ENCODE measurements at places on chromosomes 1 and 21.

- DNase-seq: no peak
Measured at GRCh38 chr21:35428937-35429336, 379.8 kb upstream of the RUNX1 start.

GRCh38 chr1:8903908-8904650 is 25.6 kb upstream of the ENO1 start:
- DNase-seq: peak; percentile 95

- DNase-seq: no peak
Measured at GRCh38 chr1:87894062-87894461, 565.4 kb downstream of the LMO4 start.

DNA sequence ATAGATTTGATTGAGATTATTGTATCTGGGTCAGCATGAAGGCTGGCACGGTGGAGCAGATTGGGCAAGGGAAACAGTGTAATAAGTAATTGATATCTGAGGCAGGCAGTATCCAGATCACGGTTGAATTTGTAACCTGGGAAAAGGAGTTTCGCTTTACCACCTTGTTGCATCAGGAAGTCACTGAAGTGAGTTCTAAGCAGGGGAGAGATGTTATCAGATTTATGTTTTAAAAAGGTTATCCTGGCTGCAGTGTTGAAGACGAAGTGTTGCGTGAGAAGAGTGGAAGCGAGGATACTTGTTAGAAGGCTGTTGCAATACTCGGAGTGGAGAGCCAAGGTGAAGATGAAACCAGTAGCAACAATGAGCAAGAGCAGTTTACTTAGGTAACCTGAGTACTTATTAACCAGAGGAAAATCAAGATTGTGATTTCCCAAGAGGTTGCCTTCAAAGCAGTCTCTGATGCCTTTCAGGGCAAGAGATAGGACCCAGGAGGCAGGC is 77.8 kb downstream of the LHX9 start:
- DNase-seq: no peak

DNA sequence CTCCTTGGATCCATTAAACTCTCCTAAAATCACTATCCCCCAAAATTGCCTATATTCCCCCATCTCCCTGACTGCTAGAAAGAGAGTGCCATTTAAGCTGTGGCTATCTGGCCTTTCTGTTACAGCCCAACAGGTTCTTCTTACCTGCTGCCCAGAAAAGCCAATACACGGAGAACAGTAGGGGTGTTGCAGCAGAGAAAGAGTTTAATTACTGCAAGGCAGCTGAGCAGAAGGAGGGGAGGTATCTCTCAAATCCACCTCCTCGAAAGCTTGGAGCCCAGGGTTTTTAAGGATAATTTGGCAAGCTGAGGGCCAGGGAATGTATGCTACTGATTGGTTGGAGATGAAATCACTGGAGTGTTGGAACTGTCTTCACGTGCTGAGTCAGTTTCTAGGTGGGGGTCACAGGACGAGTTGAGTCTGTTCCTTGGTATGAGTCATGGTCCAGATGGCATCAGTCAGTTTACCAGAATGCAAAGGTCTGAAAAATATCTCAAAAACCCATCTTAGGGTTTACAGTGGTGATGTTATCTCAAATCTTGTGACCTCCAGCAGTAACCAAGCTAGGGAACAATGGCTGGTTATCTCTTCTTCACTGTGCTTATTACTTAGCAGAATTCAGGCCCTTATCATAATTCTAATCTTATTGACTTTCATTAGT is 89.8 kb downstream of the SMYD3 start:
- DNase-seq: no peak

DNA sequence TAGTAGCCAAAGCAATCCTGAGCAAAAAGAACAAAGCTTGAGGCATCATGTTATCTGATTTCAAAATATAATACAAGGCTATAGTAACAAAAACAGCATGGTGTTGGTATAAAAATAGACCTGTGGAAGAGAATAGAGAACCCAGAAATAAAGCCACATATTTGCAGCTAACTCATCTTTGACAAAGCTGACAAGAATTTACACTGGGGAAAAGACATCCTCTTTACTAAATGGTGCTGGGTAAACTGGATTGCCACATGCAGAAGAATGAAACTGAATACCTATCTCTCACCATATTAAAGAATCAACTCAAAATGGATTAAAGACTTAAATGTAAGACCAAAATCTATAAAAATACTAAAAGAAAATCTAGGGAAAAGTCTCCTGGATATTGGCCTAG is 59.5 kb upstream of the CD55 start:
- DNase-seq: no peak

DNA sequence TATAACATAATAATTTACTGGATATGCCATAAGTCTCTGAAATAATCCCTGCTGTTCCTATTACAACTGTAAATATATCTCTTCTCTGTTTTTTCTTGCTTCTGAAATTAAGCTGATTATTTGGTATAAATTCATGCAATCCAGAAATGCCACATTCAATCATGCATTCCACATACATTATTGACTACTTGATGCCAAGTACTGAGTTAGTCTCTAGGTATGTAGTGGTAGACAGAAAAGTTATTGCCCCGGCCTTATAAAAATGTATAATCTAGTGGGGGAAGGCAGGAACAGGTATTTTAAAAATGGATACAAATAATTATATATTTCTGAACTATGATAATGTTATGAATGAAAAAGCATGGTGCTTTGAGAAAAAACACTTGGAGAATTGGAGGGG is 338.6 kb upstream of the SNX7 start:
- DNase-seq: no peak

DNA sequence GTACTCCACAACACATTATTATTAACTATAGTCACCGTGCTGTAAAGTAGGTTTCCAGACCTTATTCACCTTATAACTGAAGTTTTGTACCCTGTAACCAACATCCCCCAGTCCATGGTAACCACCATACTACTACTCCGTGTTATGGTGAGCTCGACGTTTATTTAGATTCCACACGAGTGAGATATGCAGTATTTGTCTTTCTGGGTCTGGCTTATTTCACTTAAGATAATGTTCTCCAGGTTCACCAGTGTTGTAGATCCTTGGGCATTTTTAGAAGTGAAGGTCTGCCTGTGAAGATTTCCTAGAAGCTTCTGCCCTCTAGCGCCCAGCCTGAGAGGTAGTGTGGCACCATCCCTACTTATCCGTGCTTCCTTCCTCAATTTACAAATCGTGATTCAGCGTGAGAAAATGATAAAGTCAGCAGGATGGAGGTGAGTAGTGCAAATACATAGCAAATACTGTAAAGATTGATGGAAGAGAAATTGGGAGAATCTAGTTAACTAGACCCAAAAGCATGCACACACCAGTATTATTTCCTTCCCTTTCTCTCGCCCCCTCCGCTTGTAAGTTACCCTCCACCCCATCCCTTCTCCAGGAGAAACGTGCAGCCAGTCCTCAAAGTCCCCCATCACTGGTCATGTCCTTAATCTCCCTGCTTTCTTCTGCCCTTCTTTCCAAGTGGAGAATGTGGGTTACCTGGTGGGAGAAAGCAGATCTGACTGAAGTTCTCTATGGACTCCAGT is 36.0 kb upstream of the DISC1 start:
- DNase-seq: peak; percentile 39

GRCh38 chr1:101136271-101136670 is 100.5 kb upstream of the S1PR1 start:
- DNase-seq: no peak

- no peak for DNase-seq
Measured at GRCh38 chr1:172219966-172220365, 200.5 kb upstream of the C1orf105 start.

DNA sequence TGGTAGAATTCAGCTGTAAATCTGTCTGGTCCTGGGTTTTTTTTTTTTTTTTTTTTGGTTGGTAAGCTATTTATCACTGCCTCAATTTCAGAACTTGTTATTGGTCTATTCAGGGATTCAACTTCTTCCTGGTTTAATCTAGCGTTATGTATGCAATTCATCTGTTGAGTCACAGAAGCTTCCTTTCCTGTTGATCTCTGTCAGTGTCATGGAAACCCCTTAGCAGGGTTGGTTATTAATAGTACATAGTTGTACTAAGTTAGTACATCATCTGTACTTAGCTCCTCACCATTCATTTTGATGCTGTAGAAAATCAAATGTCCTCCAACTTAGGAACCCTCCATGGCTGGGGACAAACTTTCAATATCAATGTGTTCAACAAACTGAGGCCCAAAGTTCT is 51.0 kb upstream of the BARHL2 start:
- no peak for DNase-seq

DNA sequence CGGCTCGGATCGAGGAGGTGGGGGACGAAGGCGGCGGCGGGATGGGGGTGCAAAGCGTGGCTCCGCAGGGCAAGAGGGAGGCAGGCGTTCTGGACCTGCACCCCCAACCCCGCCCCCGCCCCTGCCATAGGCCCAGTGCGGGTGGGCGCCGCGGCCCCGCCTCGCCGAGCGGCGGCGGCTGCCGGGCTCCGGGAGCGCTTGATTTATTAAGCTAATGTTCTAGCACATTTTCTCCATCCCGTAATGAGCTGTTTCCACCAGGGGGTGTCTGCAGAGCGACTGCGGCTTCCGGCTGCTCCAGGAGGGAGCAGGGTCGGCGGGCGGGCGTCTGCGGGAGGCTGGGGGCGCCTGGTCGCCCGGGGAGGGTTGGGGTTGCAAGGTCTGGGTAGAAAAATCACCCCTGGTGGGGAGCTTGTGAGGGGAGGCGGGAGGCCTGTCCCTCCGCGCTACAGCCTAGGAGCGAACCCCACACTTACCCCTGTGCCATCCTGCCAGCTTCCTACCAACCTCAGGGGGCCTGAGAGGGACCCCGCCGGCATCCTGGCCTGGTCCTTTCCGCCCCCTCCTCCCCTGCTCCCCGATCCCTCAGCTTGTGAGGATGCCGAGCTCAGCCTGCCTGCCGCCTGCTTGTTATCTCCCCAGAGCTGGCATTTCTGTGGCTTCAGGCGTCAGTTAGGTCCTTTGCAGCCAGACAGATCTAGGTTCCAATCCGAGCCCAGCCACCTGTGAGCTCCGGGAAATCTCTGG is 48.5 kb upstream of the ACOT11 start:
- no peak for DNase-seq

DNA sequence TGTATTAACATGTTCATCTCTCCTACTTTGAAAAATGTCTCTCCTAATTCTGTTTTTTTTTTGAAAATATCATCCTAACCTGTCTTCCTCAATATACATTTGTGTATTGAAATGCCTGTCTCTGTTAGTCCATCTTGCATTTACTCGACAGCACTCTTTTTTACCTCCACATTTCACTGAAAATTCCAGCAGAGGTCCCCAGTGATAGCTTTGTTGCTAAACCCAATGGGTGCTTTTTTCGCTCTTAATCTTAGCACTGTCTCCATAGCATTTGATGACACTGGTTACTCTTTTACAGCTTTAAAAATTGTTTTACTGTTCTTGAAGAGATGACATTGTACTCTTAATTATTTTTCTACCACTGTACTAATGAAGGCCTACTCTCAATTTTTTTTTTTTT is 10.8 kb downstream of the OSBPL9 start:
- DNase-seq: no peak

DNA sequence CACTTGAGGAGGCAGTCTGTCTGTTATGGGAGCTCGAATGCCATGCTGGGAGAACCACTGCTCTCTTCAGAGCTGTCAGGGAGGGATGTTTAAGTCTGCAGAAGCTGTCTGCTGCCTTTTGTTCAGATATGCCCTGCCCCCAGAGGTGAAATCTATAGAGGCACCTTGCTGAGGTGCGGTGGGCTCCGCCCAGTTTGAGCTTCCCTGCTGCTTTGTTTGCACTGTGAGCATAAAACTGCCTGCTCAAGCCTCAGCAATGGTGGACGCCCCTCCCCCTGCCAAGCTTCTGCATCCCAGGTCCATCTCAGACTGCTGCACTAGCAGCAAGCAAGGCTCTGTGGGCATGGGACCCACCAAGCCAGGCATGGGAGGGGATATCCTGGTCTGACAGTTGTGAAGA is 247.5 kb downstream of the LMX1A start:
- DNase-seq: no peak

GRCh38 chr1:179311149-179311700 is 17.6 kb downstream of the SOAT1 start:
- DNase-seq: no peak

GRCh38 chr21:33945652-33946270 is 30.2 kb upstream of the ATP5PO start:
- no peak for DNase-seq

- no peak for DNase-seq
Measured at GRCh38 chr1:209597499-209597898, 14.0 kb downstream of the CAMK1G start.

DNA sequence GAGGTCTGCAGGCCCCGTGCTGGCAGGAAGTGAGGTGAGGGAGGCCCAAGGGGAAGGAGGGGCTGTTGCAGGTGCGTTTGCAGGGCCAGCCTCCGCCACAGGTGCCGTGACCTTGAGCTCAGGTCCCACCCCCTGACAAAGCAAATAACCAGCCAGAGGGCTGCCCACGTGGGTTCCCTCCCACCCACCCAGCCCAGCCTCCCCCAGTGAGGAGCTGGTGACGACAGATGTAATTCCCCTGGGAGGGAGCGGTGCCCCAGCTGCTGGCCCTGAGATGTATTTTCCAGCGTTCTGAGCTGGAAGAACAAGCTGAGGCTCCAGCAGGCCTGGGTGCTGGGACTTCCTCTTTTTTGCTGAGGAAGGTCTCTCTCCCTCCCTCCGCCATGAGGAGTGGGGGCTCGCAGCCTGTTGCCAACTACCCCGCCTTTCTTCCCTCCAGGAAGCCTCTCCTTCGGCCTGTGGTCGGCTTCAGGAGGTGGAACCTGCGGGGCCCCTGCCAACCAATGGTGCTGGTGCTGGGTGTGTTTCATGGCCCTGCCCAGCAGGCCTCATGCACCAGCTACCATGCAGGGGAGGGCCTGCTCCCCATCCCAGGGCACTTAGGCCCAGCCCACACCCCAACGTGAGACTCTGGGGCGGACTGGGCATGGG is 153.2 kb downstream of the PRDM16 start:
- no peak for DNase-seq

DNA sequence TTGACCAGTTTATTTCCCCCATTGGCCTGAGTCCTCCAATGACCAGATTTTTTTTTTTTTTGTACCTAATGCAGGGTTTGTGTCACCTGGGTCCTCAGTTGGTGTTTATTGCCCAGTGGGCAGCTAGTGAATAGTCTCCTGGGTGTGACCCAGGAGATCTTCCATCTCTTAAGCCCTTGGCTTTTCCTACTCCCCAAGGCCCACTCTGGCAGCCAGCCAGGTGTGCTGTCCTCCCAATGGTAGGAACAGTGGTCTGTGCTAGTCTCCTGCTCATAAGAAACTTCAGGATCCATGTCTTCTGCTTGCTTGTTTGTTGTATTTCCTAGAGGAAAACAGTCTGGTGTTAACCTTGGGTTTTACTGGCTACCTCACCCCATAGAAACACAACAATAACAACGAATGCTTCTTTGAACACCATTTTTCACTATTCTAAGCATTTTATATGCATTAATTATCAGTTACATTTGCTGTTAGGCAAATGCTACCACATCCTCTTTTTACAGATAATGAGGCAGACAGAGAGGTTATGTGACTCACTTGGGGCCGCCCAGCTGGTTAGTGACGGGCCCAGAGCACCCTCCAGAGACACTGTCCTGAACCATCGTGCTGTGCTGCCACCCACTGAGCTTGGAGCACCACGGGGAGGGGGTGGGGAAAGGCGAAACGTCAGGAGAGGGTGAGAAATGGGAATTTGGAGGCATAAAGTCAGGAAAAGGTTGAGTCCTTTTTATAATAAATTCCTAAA is 107.5 kb downstream of the HIVEP3 start:
- no peak for DNase-seq

- peak; percentile 62 for DNase-seq
Measured at GRCh38 chr1:146012703-146013558, 8.6 kb downstream of the HJV start.

GRCh38 chr1:44919400-44919799 is 67.0 kb downstream of the EIF2B3 start:
- no peak for DNase-seq

GRCh38 chr21:23016617-23017016 is 2018.4 kb downstream of the NCAM2 start:
- DNase-seq: no peak

- DNase-seq: no peak
Measured at GRCh38 chr21:17859661-17860060, 40.5 kb upstream of the C21orf91 start.
